Heart left ventricle (tissue), 16 donors: ENCODE measurements at places on chromosomes 16 and 17. TPM values are rescaled to one million over a fixed set of nuclear protein-coding genes. Genes with fewer than 3 reads are reported as not detected.
A peak's percentile ranks its signal among the peaks of the same experiment; 100 is the strongest.

- DNase-seq, result no peak
Measured at GRCh38 chr17:179066-179432, 2.4 kb downstream of the DOC2B start.

DNA sequence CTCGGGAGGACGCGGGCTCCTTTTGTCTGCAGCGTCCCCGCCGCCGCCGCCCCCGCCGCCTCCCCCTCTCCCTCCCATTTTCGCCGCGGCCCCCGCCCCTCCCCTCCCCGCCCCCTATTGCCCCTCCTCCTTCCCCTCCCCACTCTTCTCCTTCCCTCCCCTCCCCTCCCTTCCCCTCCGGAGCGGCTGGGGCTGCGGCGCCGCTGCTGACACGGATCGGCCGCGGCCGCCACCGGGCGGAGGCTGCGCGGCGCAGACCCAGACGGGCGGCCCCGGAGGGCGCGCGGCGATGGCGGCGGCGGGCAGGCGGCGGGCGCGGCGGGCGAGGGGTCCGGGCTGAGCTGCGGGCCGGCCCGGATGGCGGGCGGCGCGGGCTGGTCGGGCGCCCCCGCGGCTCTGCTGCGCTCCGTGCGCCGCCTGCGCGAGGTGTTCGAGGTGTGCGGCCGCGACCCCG is at the start of gene RAB11FIP4:
TSS of gene RAB11FIP4 (plus strand) at position 180 of the 454 bp plus-strand sequence. CDS start at position 358, 178 bp downstream.
- DNase-seq, result no peak

DNA sequence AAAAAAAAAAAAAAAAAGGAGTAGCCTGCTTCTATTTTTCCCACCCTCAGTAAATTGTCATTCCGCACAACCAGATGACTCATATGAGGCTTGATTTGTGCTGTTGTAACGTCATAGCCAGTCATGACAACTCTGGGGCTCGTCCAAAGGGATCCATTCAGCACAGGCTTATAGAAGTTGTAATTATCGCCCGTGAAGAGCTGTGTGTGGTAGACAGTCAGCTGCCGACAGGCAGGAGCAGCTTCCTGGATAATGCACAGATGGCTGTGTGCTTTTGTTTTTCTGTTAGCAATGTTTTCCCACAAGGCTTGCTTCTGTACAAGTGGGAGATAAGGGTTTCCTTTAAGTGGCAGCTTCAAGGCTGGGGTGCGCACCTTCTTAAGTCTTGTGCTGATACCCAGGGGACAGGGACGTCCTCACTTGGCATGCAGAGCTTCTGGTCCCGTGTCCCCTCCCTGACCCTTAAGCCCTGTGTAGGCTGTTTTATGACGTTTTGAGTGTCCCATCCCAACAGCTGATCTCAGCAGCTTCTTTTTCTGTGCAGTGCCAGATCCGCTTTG is 26.0 kb downstream of the SNX29 start:
- DNase-seq, result no peak

DNA sequence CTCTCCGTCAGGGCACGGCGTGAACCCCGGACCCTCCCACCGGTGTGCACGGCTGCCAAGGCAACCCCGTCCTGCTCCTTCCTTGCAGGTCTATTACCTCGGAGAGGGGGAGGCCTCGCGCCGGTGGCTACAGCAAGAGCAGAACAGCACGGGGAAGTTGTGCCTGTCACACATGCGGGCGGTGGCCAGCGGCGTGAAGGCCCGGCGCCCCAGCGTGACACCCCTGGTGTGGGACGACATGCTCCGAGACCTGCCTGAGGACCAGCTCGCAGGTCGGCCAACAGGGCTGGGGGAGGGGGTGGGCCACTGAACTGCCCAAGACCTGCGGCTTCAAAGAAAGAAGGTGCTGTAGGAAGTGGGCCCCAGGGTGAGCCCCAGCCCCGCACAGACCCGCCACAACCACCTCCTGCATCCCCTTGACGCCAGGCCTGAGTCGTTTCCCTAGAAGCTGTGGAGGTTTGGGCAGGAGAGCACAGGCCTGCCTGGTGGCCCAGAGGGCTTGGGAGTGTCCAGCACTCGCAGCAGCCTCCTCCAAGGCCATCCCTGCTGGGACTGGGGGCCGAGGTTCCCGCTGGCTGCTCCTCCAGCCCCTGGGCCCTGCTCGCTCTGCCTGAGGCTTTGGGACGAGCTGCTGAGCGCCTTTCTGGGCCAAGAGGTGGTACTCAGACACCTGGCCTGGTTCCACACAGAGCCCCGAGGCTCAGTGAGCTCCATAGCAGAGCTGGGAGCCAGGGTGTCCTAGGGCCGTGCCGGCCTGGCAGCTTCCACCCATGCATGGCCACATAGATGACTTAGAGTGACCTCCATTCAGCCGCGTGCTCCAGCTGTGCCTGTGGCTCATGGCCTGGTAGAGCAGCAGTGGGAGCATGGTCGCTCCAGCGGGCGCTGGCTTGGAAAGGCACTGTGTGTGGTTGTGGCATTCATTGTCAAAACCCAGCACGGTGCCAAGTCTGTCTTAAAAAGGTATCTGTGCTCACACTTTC is 14.7 kb downstream of the CYBC1 start:
- DNase-seq, result no peak

DNA sequence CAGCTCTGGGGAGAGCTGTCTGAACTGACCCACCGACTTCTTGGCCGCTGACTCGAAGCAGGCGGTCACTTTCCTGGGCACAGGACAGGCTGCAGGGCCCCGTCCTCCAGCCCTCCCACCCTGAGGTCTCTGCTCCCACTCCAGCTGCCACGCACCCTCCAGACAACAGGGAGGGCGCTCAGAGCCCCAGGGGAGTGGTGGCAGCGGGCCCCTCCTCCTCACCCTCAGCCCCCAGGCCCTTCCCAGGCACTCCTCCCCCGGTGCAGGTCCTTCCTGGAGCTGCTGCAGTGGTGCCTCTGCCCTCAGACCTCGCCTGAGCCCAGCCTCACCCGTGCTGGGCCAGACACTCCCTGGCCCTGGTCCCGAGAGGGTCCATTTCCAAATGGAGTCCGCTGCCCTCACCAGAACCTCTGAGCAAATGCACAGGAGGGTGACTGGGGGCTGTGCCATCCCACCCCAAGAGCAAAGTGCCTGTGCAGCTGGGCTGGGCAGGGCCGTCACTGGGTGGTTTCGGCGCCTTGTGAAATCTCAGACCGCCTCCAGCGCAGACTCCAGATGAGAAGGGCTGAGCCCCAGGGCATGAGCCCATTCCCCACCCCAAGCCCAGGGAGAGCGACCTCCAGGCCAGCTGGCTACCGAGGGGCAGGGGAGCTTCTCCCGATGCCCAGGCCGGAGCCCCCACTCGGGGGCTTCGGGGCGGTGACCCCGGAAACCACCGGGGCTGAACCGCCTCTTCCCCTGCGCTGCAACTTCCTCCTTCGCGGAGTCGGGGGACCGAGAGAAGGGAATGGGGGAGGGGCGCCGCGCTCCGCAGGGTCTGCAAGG is 717 bp downstream of the CYBA start:
- no peak for DNase-seq

- DNase-seq, result no peak
Measured at GRCh38 chr17:16929035-16929680, 42.8 kb downstream of the TNFRSF13B start.

GRCh38 chr17:66713533-66714042 is 121.3 kb upstream of the CACNG5 start:
- no peak for DNase-seq

- no peak for DNase-seq
Measured at GRCh38 chr17:77535435-77535834, 394.7 kb downstream of the SEC14L1 start.

DNA sequence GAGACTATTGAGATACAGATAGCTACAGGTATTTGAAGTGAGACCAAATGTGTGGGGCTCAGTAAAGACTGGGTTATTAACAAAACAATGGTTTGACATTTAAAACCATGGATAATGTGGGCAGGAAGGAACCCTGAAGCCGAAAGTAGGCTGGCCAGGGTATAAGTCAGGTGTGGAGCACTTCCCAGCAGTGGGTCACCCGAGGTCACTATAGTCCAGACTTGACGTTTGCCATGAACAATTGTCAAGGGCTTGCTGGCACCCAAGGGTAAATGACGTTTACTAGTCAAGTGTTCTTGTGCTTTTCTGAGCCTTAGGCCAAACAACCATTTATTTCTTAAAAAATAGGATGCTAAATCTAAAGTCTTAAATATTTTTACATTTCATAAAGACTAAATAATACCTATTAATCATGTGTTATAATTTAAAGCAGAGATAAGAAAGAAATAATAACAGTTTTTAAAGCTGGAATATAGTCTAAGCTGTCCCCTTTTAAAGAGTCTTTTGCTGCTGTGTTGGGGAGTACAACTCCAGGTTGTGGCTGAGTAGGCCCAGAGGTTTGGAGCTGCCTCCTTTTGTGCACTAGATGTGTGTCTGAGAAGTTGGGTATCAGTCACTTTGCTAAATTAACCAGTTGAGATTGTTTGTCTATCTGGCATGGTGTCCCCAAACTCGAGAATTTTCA is 15.7 kb downstream of the ALDH3A2 start:
- DNase-seq, result peak; percentile 86

- no peak for DNase-seq
Measured at GRCh38 chr16:17654571-17654970, 183.8 kb upstream of the XYLT1 start.

DNA sequence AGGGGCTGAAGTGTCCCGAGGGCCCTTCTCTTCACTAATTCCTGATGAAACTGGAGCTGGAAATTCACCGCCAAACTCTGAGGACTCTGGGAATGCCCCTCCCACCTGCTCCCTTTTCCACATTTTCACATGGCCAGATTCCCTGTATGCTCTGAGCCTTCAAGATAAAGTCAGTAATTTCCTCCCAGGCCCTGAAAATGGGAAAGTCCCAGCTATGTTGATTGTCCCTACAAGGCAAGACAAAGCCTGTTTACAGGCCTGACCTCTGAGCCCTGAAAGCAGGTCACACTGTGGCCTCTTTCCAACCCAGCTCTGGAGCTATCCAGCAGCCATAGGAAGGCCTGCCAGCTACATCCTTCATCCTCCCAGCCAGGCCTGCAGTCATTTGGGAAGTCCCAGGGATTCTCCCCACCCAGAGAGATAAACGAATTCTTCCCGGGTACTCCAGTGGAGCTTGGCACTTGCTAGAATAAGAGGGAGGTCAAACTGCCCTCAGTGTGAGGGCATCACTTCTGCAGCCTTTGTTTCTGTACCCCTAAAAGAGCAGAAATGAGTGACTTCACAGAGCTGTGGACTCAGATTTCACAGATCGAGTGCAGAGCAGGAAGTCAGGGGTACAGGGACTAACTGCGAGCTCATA is 19.6 kb upstream of the CCL2 start:
- peak; percentile 85 for DNase-seq

- peak; percentile 77 for DNase-seq
Measured at GRCh38 chr17:82775001-82775823, 23.3 kb downstream of the TBCD start.

GRCh38 chr17:58536542-58536941 is 22.1 kb upstream of the MTMR4 start:
- no peak for DNase-seq

- DNase-seq, result no peak
Measured at GRCh38 chr16:24170407-24170806, 85.7 kb upstream of the CACNG3 start.

DNA sequence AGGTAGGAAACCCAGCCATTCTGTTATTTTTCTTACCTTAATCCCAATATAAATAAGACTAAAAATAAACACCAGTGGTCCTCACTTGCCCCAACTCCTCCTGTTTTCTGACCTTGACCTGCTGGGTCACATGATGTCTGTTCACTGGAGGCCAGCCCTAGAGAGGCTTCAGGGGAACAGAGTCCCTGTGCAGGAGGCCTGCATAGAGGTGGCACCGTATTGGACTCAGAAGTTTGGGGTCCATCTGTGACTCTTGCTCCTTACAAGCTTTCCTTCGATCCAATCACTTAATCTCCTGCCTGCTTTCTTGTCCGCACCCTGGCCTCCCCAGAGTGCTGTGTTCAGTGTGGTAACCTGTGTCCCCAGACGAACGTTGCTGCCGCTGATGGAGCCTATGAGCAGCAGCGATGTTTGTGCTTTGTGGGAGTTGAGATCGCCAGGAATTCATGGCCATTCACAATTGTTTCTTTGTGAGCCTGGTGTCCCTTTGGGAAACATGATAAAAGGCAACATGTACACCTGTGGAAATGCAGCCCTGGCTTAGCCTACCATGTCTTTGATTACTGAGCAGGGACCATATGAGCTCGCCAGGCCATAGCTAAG is 4.7 kb downstream of the IGSF6 start:
- DNase-seq, result no peak

DNA sequence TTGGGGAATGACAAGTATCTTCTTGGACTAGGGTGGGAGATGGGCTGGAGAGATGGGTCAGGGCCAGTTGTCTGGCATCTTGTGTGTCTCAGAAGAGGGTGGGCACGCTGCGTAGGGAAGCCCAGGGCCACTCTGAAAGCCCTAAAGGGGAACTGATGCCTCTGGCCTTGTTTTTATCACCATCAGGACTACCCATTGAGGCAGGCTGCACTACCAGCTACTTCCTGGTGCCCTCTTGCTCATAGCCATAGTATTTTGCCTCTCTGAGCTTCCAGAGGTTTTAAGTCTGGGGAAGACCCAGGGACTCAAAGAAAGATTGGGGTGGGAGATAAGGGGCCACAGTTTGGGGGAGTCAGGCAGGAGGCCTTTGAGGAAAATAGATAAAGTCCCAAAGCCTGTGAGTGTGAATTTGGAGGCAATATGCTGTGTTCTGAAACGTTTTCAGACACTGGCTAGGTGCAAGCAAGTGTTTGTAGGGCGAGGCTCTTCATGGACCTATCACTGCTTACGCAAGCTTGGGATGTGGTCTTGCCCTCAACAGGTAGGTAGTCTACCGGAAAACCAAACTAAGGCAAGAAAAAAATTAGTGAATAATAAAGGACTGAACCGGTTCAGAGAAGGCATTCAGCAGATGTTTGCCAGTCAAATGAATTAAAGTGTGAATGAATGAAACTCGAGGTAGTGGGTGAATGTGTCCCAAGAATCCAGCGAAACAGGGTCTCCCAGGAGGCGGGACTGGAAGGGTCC is 688 bp upstream of the ITGB3 start:
- DNase-seq, result no peak

DNA sequence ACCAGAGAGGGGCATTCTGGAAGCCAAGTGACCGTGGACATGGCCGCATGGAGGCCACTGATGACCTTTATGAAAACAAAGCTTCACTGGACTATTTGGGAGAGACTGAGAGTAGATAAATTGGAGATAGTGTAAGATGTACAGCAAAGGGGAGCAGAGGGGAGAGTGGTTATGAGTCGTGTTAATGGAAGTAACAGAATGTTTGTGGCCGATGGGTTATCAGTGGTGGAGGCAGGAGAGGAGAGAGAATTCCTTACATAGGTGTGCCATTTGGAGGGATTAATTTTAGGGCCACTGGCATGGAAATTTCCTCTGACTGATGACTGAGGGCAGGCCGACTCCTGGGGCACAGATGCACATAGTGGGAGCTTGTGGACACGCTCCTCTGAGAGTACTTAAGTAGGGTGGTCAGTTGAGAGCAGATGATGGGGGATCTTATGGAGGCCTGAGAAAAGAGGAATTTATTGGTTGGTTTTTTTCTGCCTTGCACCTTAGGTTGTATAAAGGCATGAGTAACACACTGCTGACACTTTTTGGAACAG is 19.2 kb downstream of the PRPSAP2 start:
- DNase-seq, result no peak

GRCh38 chr16:75038036-75038858 is 39.4 kb downstream of the ZNRF1 start:
- DNase-seq, result no peak

CRYM gene
- 267 TPM for total RNA-seq

MYCBPAP gene
- total RNA-seq, result 0.42 TPM

CRYBA1 gene
- not detected for total RNA-seq

WFIKKN2 gene
- 0.52 TPM for total RNA-seq

COIL gene
- 9.3 TPM for total RNA-seq

PITPNC1 gene
- total RNA-seq, result 8.9 TPM

KRT23 gene
- total RNA-seq, result not detected

LRRC75A gene
- total RNA-seq, result 1.4 TPM
